Urinary bladder (tissue), 4 donors: ENCODE measurements at places on chromosomes 6 and 20.

GRCh38 chr6:104750449-104750848 lies 109.3 kb downstream of the HACE1 start:
- DNase-seq = no peak

DNA sequence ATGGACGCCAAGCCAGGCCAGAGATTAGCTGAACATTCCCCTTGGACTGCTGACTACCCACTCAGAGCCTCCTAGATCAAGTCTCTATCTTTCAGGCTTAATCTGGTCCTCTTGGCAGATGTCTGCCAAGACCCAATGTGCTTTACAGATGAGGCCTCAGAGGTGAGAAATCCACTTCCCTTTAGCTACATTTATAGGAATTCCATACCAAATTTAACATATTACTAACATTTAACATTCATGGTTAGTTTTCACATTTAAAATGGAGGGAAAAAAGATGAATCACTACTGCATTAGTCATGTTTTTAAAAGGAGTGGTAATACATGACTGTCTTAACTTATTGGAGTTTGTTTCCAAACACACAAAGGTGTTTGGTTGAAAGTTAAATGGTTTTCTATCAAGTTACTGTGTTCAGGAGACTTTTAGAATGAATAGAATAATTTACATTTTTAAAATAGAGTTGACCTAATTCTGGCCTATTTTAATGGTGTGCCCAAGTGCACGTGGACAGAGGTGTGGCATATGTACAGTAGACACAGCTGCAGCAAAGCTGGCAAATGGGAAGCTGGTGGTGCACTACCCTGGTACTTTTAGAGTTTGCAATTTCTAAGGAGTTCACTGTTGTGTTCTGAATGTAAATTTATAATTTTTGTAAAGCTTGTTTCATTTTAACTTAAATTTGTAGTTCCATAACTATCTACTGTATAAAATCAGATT lies 41.9 kb upstream of the CALHM6 start:
- DNase-seq = no peak

DNA sequence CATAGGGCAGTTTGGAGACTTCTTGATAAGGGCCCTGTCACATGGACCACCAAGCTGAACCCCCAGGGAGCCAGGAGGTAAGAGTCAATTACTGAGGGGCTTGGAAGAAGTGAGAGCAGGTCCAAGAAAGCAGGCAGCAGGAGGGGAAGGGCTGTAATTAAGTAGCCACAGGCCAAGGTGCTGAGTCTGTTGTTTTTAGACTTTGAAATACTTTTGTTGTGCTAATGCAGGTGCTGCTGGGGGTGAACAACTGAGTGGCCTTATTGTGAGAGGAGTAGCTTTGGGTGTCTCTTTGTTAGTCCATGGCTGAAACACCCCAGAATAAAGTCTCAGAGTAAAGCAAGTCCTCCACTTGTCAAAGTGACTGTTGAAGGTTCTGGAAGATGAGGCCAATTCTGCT lies 267.0 kb upstream of the SUPT3H start:
- DNase-seq = no peak

DNA sequence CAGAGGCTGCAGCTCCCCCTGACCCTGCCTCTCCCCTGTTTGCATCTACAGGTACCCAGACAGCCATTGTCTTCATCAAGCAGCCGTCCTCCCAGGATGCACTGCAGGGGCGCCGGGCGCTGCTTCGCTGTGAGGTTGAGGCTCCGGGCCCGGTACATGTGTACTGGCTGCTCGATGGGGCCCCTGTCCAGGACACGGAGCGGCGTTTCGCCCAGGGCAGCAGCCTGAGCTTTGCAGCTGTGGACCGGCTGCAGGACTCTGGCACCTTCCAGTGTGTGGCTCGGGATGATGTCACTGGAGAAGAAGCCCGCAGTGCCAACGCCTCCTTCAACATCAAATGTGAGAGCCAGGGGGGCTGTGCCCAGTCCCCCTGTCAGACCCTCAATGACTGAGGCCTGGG lies 42.1 kb upstream of the SRF start:
- DNase-seq = no peak

DNA sequence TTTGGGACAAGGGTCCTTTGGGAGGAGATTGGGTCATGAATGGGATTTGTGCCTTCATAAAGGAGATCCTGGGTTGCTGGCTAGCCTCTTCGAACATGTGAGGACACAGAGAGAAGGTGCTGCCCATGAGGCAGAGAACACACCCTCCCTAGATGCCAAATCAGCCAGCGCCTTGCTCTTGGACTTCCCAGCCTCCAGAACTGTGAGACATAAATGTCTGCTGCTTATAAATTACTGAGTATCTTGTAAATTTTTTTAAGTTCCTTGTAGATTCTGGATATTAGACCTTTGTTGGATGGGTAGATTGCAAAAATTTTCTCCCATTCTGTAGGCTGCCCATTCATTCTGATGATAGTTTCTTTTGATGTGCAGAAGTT lies 297.5 kb upstream of the FOXQ1 start:
- no peak for DNase-seq

DNA sequence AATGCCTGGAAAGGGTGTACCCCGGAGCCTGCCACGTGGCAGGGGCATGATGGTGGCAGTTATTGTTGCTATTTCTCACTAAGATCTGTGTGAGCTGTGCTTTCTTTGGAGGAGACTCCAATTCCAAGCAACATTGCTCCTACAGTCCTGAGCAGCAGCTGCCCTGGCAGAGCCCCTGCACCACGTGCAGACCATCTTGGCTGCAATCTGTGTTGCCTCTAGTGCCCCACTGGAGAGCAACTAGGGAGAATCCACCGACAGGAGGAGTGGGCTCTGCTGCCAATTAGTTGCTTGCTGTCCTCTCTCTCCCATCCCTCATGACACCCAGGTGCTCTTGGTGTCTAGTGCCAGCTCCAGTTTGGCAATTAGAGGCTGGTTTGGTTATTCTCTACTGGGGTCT lies 116.0 kb downstream of the PXDC1 start:
- DNase-seq = no peak

DNA sequence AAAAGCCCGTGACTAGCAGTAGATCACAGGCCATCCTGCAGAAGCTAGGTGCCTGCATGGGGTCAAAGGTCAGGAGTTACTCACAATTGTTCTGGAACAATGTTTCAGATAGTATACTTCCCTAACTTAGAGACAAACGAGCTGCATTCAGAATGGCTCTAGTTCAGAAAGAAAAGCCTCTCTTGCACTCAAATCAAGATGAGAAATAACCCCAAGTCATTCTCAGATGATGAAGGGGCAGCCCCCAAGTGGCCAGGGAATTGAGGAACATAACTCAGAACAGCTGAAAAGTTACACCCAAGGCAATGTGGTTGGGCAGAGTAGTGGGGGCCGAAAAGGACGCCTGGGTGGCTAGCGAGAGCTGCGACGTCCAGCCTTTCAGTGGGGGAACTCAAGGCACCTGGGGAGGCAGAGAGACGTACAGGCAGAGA lies 27.8 kb downstream of the FYN start:
- DNase-seq = no peak

DNA sequence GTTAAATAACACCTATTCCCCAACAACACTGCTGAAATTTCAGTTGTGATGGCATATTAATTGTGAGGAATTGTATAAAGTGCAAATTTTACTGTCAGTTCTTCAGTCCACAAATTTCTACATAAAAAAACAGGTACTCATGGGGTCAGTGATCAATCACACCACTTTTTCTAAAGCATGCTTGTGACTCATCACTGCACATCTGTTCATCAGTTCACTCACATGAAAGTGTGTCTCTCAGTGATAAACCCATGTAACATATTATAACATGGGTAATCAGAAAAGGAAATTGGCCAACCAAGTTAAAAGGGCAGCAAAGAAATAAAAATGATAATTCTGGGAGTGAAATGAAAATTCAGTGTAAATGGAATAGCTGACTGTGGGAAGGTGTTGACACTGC lies 234.7 kb upstream of the FKBP1C start:
- no peak for DNase-seq

DNA sequence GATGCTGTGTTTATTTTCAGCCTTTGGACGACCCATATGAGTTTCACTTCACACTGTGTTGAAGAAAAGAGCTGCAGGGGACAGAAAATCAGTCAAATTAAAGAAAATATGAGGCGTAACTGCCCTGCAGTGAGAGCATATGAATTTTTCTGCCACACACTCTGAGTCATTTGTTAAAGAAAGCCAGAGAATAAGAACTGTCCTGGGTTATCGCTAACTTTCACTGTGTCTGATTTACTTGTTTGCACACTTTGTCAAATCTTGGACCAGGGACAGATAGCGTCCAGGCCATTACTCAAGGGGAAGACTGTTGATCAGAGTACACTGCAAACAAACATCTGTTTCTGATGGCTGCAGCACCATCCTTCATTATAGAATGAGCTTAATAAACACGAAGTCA lies 126.8 kb upstream of the AGPAT4 start:
- DNase-seq = no peak

GRCh38 chr6:105844275-105844883 lies 241.8 kb upstream of the PRDM1 start:
- DNase-seq = no peak

GRCh38 chr6:6466967-6467761 lies 121.4 kb upstream of the LY86 start:
- DNase-seq = no peak

DNA sequence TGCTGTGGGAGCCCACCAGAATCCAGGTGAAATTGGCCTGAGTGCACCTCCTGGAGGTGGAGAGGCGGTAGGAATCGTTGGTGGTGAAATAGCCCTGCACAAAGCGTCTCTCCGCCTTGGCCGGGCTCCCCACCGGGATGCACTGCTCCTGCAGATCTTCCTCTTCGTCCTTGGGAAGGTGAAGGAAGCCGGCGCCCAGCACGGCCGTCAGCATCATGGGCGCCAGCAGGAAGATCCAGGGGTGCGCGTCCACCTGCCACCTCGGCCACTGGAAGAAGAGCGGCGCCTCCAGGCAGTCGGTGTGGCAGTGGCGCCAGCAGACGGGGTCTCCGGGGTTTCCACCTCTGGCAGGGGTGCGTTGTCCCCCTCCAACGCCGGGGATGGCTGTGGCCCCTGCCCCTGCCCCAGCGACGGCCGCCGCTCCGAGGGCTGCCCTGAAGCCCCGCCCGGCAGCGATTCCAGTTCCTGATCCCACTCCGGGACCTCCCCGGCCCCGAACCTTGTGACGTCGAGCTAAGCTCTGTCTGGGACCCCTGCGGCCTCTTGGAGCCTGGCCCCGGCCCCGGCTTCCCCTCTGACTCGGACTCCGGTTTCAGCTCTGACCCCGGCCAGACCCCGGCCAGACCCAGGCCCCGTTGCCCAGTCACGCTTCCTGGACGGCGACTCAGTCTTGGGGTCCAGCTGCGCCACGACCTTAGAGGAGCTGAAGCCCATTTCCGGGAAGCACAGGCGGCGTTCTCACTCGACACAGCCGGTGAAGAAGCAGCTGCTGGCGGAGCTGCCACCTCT lies 91.9 kb downstream of the CD164 start:
- no peak for DNase-seq
